Amygdala (tissue), 56 donors: ENCODE measurements at places on chromosomes 2 and 18.

GRCh38 chr2:70724366-70724765, 43.6 kb downstream of the ADD2 start:
- no peak for DNase-seq

DNA sequence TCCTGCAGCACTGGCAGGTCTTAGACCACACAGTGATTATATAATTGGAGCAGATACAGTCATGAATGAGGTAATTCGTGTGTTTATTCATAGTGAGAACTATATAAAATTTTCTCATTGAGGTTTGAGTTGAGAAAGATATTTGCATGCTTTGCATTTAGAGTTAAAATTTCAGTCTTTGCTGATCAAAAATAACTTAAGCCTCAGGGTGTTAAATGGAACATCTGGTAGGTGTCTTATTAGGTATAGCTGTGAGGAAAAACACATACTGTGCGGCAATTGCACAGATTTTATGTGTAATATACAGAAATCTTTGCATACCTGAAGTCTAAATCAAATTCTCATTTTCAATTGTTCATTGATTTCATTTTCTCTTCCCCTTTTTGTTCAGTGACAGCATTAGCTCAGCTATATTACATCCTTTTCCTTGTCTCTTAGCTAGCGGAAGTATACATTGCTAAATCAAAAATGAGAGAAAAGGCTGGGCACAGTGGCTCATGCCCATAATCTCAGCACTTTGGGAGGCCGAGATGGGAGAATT, 21.2 kb downstream of the GORASP2 start:
- no peak for DNase-seq

GRCh38 chr2:202115479-202115971, 42.5 kb downstream of the KIAA2012 start:
- no peak for DNase-seq

DNA sequence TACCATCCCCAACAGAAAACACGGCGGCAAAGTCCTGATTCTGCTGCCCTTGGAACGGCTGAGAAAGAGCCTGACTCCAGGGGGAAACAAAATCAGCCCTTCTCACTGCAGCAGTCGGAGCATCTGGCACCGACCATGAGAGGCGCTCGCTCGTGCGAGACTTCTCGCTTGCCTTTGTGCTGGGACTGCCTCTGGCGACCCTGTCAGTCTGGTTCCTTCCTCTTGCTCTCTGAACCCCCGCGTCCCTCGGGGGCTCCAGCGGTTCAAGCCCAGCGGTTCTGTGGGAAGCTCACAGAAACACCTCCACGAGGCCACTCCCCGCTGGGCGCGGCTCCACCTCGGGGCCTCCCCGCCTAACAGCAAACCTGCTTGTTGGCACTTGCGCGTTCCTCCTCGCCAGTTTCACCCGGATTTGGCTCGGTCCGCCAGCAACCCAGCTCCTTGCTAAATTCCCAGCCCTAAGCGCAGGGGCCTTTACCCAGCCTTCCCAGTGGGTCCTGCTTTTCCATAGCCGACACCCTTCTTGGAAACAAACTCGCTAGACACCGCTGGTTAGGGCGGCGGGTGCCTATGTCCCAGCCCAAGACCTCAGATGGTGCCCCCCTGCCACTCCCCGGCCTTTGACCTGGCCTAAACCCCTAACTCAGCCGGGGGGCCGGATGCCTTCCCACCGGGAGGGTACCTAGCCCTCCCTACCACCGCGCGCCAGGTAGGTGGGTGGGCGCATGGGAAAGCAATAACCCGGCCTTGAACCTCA, 2.2 kb downstream of the RND3 start:
- peak; percentile 67 for DNase-seq

DNA sequence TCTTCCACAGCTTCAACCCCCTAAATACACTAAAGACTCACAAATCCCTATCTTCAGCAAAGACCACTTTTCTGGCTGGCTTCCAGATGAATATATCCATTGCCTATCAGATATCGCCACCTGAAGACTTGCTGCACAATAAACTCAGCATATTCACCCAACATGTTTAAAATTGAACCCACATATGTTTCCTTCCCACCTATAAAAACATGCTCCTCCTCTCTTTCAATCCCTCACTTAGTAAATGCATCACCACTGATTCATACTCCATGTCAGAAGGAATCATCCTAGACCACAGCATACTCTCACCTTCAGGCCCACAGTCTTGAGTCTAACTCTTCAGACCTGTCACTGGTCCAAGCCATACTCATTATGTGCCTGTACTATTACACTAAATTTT, 5.3 kb downstream of the SPC25 start:
- DNase-seq = no peak

DNA sequence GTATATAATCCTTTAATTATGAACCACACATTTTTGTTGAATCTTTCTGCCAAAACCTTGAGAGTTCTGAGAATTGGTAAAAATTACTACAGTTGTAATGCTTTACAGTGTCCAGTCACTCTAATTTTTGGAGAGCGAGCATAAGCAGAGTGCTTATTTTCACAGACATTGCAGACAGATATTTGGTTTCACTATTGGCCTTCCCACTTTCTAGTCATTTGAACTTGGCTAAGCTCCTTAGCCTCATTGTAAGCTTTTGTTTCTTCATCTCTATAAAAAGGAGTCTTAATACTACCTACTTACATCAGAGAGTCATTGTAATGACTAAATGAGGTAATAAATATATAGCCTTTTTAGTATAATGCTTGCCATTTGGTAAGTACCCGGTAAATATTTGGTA, 80.4 kb downstream of the LCLAT1 start:
- DNase-seq = no peak

- no peak for DNase-seq
Measured at GRCh38 chr2:160044728-160045127, 17.7 kb downstream of the PLA2R1 start.

DNA sequence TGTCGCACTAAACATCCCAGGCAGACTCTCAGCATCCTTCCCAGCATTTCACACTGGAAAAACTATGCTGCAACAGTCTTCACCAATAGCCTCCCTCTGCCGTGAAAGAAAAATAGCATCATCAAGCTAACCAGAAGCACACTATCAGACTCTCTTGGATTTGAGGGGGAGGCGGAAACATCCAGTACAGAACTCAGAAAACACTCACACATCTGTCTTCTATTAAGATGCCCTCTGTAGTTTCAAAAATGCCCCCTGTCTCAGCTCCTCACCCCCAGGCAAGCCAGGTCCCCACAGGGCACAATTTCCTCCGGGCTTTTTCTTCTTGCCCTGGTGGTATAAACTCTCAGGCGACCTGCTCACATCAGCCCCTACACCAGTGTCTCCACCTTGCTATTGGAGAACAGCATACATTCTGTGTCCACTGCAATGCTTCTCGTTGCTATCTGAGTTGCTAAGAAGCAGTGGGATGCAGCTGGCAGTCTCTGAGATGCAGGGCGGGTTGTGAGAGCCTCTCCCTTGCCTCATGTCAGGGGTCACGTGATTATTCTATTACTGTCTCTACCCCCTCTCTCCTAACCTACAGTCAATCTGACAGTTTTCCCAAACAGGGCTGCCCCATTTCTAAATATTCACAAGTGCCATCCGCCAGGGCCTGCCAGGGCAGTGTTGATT, 189.9 kb downstream of the INO80D start:
- no peak for DNase-seq

DNA sequence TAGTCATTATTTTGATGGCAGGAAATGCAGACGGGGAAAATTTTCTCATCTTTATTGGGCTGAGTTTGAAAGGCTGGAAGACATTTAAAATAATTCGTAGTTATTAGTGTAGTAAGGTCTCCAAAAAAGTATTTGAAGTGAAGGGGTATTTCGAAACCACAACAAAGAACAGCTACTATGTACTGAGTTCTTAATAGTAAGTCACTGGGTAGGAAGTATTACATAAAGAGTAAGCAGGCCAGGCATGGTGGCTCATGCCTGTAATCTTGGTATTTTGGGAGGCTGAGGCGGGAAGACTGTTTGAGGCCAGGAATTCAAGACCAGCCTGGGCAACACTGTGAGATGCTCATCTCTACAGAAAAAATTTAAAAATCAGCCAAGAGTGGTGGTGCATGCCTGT, 113.6 kb downstream of the MEP1B start:
- no peak for DNase-seq

DNA sequence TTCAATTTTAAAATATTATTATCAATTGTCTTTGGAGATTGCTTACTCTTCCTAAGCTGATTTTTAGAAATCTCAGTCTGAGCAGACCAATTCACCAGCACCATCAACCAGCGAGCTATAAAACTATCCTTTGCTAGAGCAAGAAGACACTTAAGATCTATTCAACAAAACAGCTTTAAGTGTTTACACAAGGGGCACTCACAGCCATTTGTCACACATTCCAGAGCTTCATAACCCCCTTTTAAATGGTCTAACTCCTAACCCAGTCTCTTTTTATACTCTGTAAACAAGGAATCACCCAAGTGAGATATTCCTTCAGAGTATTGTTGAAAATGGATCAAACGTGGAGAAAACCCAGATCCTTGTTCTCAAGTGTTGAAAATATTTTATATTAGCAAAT, 1294.1 kb upstream of the CHAC2 start:
- no peak for DNase-seq

- DNase-seq = no peak
Measured at GRCh38 chr2:70710038-70710690, 57.8 kb downstream of the ADD2 start.

DNA sequence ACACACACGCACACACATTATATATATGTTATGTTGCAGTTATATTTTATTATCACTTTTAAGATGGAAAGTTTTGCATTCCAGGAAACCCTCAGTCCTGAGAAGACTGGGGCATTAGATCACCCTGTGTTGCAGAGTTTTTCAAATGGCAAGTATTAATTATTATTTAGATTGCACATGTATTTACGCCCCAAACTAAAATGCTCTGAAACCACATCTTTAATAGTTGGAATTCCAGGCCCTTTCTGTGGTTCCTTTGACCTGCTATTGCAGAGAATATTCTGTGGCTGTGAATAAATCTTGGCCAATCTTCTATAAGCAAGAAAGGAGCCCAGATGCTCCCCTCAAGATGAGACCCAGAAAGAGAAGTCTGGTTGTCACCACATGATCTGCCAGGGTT, 427.0 kb upstream of the TNP1 start:
- no peak for DNase-seq

DNA sequence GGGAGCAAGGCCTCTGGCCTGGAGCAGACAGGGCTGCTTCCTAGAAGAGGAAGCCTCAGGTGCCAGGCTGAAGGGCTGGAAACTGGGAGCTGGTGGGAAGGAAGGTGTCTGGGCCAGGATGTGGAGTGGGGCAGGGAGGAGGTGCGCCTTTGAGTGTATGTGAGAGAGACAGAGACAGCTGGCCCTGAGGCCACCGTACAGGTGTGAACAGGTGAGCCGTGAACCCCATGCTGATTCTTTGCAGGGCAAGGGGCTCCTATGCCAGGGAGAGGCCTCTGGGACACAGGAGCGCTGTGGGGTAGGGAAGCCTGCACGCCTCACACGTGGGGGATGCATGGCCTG, 16.3 kb downstream of the ZFP36L2 start:
- no peak for DNase-seq

DNA sequence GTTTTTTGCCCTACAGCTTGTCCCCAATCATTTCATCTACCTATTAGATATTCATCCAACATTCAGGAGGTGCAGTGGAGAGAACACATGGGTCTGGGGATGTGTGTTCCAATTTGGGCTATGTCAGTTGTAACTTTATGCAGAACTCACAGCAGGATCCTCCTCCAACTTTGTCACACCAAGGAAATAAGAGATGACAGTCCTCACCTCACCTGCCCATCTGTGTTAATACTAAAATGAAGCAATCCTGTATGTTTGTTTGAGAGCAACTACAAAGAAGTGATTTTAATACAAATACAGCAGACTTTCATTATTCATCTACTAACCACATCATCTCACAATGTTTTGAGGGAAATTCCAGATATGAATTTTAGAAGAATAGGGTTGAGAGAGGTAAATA, 126.7 kb downstream of the ARHGAP15 start:
- DNase-seq = no peak
